Stimulated activated CD4-positive, alpha-beta T cell treated with anti-CD3 and anti-CD28 coated beads, Interleukin-1b, Interleukin-23, amount 100 ng/mL, for 24 hours (primary cell): ENCODE measurements at places on chromosomes 3 and 15.
A peak's percentile ranks its signal among the peaks of the same experiment; 100 is the strongest.

DNA sequence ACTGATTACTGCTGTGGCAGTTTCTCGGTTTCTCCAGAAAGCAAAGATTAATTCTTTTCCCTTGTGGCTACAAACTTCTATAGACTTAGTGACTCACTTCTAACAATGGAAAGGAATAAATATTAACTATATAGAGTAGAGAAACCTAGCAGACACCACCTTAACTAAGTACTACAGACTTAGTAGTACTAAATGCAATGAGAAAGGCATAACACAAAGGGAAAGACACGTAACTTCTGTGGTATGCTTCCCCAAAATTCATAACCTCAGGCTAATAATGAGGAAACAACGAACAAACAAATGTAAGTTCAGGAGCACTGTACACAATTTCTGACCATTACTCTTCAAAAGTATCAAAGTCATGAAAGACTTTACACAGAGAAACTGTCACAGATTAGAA lies 31.2 kb downstream of the ATG3 start:
- no peak for DNase-seq

DNA sequence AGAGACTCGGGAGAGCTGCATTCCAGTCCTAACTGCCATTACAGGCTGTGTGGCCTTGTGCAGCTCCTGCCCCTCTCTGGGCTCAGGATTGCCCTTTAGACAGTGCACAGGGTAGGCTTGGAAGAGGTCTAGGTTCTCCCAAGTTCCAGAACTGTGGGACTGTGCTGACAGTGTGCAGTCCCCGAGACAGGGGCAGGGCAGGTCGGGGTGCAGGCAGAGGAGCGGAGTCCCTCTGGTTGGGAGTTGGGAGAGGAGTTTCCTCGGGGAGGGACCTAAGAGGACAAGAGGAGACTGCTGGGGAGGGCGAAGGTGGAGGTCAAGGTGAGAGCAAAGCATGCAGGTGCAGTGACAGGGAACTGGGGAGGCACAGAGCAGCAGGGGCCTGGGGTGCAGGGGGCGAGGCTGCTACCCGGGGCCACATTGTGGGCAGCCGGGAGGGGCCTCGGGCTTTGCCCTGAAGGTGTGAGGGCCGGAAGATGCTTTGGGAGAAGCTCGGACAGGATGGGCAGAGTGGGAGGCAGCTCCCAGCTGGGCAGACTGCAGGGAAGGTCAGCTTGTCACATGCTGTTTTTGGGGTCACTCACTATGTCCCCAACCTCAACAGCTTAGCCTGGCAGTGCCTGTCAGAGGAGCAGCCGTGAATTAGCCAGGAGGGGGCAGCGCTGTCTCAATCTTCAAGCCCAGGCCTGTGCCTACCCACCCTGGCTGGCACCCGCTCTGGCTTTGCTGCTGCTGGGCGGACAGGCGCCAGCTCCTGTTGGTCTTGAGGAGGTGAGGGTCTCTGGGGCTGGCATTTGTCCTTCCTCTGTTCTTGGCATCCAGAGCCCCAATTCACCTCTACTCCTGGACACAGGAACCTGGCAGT lies 15.4 kb upstream of the CSPG4 start:
- peak; percentile 60 for DNase-seq

GRCh38 chr3:132161608-132162007 lies 126.8 kb upstream of the CPNE4 start:
- no peak for DNase-seq

DNA sequence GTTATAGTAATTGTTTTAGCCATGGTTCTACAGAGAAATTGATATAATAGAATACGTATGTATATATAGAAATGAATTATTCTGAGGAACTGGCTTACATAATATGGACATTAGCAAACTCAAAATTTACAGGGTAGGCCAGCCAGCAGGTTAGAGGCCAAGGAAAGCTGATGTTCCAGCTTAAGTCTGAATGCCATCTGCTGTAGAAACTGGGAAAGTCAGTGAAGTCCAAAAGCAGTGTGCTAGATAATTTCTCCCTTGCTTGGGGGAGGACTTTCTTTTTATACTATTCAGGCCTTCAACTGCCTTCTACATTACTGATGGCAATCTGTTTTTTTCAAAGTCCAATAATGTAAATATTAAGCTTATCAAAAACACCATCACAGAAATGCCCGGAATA lies 1174.7 kb downstream of the ZPLD1 start:
- no peak for DNase-seq

- no peak for DNase-seq
Observed at GRCh38 chr15:55319537-55320237, 665 bp downstream of the PIGB start.

DNA sequence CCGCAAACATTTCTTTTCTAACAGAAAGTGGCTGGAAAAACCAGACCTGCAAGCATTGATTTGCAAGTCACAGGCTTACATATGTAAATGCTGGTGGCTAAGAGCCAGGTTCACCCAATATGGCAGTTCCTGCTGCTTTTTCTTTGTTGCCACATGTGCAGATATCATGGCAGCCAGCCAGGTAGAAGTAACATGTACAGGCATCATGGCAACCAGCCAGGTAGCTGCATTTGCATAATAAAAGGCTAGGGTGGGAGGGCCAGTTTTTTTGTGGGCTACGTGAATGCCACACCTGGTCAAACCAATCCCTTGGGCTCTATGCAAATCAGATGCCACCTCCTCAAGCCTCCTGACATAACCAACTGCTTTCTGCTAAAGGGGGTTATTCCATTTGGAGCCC lies 2.8 kb upstream of the SMCO1 start:
- no peak for DNase-seq

GRCh38 chr15:100849021-100849854 lies 30.4 kb upstream of the ALDH1A3 start:
- DNase-seq, result peak; percentile 12

- no peak for DNase-seq
Observed at GRCh38 chr15:85709250-85709649, 85.5 kb downstream of the KLHL25 start.

DNA sequence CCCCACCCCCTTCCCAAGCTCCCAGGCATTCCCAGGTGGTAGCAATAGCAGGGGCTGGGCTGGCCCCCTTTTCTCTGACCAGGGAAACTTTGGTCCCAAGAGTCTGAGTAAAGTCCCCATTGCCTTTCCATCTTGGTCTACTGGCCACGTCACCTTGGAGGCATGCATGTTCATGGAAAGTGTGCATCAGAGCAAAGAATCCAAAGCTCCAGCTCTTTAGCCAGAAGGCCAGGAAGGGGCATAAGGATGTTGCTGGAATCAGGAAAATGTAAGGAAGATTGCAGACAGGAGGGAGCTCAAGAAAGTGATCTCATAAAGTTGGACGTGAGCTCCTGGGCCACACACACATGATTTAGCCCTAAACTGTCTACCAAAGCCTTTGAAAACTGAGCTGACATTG lies 63.6 kb downstream of the KBTBD12 start:
- no peak for DNase-seq

DNA sequence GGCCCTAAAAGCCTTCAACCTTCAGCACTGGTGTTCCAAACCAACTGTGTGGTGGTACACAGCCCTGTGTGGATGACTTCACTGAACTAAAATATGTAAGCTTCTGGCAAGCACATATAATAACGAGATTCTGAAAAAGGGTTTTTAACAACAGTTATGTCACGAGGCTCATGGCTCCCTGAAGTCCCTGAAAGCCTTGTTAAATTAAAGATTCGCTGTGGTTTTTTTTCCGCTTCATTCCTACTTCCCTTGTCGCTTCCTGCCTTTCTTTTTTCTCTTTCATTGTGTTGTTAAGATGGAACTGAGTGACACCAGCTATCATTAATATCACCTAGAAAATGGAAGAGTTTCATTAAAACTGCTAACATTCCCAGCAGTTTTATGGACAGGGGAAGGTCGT lies 3.5 kb downstream of the RORA start:
- no peak for DNase-seq

GRCh38 chr15:41631880-41632470 lies 28.2 kb upstream of the MGA start:
- DNase-seq, result no peak

GRCh38 chr15:94061041-94061440 lies 170.3 kb upstream of the MCTP2 start:
- DNase-seq, result no peak

DNA sequence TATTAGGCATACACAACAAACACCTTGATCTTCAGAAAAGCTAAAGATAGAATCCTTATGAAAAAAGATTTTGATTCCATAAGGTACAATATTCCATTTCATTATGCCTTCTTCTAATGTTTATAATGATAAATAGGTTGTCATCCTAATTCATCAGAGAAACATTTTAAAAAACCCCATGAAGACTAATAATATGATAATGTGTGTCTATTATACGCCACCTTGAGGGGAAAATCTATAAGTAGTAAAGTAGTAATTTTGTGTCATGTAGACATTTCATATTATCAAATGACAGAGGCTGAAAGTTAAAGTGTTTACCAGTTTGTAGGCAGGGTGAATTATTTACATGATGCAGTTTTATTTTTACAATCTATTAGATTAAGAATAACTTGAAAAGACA lies 524.3 kb downstream of the GBE1 start:
- no peak for DNase-seq

GRCh38 chr3:61580982-61581643 lies 19.7 kb downstream of the PTPRG start:
- DNase-seq, result no peak

- DNase-seq, result no peak
Observed at GRCh38 chr3:193902607-193903511, 233.1 kb upstream of the HES1 start.

DNA sequence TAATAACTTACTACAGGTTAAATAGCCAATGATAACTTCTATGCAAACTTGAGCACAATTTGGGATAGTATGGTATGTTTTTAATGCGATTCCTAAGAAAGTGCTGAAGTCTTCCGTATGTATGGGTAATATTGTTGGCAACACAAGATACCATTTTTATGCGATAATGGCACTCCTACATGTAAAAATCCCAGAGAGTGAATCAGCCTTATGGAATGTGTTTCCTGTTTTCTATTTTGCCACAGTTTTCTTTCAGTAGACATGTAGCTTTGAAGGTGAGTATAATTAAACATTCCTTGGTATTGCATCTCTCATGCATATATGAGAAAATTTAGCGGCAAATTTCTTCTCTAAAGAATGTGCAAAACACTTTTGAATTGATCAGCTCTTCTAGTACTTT lies 396.8 kb upstream of the AZI2 start:
- no peak for DNase-seq

GRCh38 chr15:51114437-51115119 lies 19.9 kb upstream of the TNFAIP8L3 start:
- no peak for DNase-seq

DNA sequence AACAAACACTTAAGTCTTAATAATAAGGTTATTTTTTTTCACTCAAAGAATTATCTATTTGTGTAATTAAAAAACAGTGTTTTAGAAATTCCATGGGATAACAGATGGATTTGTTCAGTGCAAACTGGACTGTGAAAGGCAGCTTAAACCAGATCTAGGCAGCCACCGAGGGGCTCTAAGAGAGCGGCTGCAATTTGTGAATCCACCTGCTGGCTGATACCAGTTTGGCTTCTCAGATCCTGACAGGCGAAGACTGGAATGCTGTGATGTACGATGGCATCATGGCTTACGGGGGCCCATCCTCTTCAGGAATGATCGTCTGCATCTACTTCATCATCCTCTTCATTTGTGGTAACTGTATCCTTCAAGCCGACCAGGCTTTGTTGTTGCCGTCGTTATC lies 119.6 kb downstream of the CHDH start:
- DNase-seq, result no peak

GRCh38 chr3:27639271-27639670 lies 82.9 kb downstream of the EOMES start:
- DNase-seq, result no peak

- DNase-seq, result peak; percentile 3
Observed at GRCh38 chr3:176814285-176814684, 383.0 kb downstream of the TBL1XR1 start.

GRCh38 chr3:190492129-190492528 lies 21.8 kb upstream of the IL1RAP start:
- no peak for DNase-seq

DNA sequence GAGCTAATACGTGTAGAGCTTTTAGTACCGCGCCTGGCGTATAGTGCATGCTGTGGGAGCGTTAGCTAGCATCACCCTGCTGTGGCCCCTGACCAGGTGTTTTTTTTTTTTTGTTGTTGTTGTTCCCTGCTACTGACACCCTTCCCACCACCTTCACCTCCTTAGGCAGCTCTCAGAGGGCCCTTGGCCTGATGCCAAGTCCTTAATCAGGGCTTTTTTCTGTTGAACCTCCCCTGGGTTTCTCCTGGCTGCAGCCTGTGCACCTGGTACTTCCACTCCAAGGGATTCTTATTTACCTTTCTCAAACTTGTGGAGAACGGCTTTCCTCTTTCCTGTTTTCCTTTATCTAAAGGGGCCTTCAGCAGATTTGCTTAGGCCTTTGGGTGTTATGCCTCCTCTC lies 53.3 kb downstream of the SLC7A14 start:
- DNase-seq, result no peak

- no peak for DNase-seq
Observed at GRCh38 chr15:29159771-29160455, 109.7 kb downstream of the NSMCE3 start.

DNA sequence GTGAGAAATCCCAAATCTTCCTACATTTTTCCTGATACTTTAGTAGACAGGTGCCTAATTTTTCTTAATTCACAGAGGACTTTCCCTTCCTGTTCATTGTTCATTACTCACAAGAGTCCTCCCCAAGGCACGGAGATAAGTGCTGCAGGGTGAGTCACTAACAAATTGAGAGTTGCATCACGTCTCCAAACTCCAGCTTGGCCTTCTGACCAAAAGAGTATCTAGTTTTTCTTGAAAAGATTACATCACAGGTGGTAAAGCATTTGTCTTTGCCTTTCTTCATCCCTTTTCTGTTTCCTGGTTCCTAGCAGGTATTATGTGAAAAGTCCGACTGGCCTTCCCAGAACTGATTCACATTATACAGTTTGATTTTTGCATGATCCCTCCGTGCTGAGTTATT lies 24.9 kb upstream of the RASGRP1 start:
- no peak for DNase-seq

DNA sequence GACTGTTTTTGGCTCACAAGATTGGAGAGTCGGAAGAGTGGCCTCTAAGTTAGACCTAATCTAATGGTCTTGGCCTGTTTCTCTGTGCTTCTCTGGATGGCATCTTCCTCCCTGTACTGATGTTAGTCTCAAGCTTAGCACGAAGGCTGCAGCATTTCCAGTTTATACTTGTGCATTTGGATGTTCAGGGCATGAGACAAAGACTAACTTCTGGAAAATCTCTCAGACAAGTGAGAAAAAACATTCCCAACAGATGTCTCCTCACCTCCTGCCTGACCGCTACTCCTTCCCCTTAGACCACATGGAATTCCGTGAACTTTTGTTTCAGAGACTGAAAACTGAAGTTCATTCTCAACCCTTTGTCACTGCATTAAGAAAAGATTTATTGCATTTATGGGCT lies 410.8 kb upstream of the MCTP2 start:
- DNase-seq, result no peak

DNA sequence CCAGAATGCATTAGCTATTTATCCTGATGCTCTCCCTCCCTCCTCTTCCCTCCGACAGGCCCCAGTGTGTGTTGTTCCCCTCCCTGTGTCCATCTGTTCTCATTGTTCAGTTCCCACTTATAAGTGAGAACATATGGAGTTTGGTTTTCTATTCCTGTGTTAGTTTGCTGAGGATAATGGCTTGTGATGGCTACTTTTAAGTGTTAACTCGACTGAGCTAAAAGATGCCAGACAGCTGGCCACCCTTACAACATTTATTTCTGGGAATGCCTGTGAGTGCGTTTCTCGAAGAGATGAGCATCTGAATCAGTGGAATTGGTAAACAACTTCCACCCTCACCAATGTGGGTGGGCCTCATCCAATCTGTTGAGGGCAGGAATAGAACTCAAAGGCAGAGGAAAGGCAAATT lies 24.7 kb upstream of the TM2D3 start:
- no peak for DNase-seq
